Activated T-helper 2 cell treated with anti-CD3 and anti-CD28 coated beads, Interferon-gamma antibody, Interleukin-2, Interleukin-4, amounts not matched to agents 10 μg/mL and 5 μg/mL and 100 μg/mL, durations not matched to agents 14 hours and 24 hours and 36 hours (primary cell): ENCODE measurements at places on chromosomes 6 and 20. TPM values are rescaled to one million over a fixed set of nuclear protein-coding genes. Genes with fewer than 3 reads are reported as not detected.

DNA sequence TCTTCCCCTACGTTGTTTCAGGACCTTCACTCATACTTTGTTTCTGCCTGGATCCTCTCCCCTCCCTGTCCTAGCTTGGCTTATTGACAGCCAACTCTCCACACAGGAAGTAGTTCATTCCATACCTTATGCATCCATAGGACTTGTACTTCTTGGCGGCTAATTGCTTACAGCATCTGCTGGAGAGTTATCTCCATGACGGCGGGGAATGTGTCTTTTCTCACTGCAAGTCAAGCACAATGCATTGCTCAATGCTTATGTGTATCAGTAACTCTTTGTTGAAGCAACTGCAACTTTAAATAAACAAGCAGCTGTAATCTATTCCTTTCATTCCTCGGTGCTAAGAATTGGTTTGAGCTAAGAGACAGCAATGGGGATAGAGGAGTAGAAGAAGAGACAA lies 551.3 kb upstream of the EPHA7 start:
- H3K4me1 ChIP-seq: no peaks in the 10 kb centered on the region
- DNase-seq: no peak
- no peak overlapping the region for H3K27ac ChIP-seq
- H3K27me3 ChIP-seq: no peaks in the 10 kb centered on the region
- no peak overlapping the region for H3K4me3 ChIP-seq

DNA sequence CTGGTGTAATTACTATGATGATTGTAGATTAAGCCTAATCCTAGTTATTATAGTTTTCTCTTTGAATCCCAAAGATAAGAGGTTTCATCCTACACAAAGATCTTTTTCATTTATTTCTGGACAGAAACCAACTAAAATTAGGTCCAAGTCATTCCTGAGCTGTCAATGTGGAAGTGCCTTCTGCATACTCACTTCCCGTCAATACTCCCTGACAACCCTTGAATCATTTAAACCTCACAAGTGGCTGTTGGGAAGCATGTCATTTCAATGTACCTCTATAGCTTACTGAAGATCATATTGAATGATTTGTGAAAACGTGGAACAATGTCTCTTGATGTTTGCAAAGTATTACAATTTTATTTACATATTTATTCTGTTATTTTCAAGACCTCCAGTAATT lies 274.1 kb downstream of the HACE1 start:
- DNase-seq: no peak
- no peak overlapping the region for H3K4me3 ChIP-seq
- no peaks in the 10 kb centered on the region for H3K4me1 ChIP-seq
- H3K36me3 ChIP-seq: no peaks in the 10 kb centered on the region
- peaks cover 2% of the 10 kb centered on the region for H3K27me3 ChIP-seq
- no peak overlapping the region for H3K27ac ChIP-seq

DNA sequence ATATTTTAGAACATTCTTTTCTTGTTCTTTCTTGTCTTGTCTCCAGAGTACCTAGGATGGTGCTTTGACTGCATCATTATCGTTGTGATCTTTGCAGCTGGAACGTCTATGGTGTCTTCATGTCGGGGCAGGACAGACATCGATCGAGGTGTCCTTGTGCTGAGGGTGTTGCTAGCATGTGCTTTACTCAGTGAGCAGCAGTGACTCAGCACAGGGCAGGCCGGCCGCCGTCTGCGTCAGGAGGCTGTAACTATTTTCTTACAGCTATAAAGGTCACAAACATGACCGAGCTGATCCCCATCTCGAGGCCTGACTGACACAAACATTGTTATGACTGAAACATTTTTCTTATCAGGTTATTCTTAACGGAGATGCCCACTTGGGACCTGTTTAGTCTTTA lies 14.9 kb upstream of the CTCFL start:
- H3K27ac ChIP-seq: no peak overlapping the region
- H3K27me3 ChIP-seq: peaks cover 20% of the 10 kb centered on the region
- DNase-seq: no peak
- H3K36me3 ChIP-seq: no peaks in the 10 kb centered on the region
- H3K4me1 ChIP-seq: no peaks in the 10 kb centered on the region

GRCh38 chr20:51399006-51399890 lies 143.3 kb downstream of the NFATC2 start:
- no peaks in the 10 kb centered on the region for H3K27me3 ChIP-seq
- peak overlapping the region; percentile 38 for H3K4me3 ChIP-seq
- no peak for DNase-seq
- H3K4me1 ChIP-seq: peaks cover 75% of the 10 kb centered on the region
- H3K27ac ChIP-seq: peak overlapping the region; percentile 95
- peaks cover 85% of the 10 kb centered on the region for H3K36me3 ChIP-seq

DNA sequence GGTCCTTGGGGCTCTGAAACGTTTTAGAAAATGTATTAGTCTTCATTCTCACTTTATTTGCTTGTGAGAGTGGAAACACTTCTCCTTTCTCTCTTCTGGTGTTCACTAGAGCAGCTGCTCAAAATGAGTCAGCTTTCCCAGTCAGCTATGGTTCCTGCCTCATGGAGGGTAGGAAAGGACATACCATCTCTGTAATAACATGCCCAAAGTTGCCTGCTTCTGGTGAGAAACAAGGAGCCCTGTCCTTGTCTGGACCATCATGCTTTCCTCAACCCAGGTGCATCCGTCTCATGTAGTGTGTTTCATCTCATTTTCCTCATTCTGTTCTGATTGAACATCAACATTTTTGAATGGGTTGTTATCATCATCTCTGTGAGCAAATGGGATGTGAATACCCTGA lies 17.1 kb upstream of the TINAG start:
- no peak overlapping the region for H3K27ac ChIP-seq
- H3K4me1 ChIP-seq: peaks cover 10% of the 10 kb centered on the region
- no peak overlapping the region for H3K4me3 ChIP-seq
- no peak for DNase-seq
- H3K27me3 ChIP-seq: no peaks in the 10 kb centered on the region

DNA sequence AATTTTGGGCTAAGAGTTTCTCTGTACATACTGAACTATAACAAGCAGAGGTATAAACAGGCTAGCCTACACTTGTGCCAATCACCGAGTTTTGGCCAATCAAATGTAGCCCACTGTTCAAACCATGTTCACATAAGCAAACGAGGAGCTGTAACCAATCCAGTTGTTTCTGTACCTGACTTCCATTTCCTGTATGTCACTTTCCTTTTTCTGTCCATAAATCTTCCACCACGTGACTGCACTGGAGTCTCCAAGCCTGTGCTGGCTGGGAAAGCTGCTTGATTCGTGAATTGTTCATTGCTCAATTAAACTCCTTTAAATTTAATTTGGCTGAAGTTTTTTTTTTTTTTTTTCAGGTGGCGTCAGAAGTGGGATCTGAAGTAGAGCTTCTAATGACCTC lies 332.9 kb downstream of the RNF144B start:
- no peak for DNase-seq
- H3K4me1 ChIP-seq: no peaks in the 10 kb centered on the region
- H3K4me3 ChIP-seq: no peak overlapping the region

- no peak overlapping the region for H3K27ac ChIP-seq
- no peaks in the 10 kb centered on the region for H3K36me3 ChIP-seq
- no peaks in the 10 kb centered on the region for H3K27me3 ChIP-seq
- H3K4me3 ChIP-seq: no peak overlapping the region
- no peaks in the 10 kb centered on the region for H3K4me1 ChIP-seq
Measured at GRCh38 chr6:41700463-41701347, 34.7 kb downstream of the TFEB start.

GRCh38 chr20:16005915-16006493 lies 567.2 kb downstream of the KIF16B start:
- no peaks in the 10 kb centered on the region for H3K4me1 ChIP-seq
- no peaks in the 10 kb centered on the region for H3K27me3 ChIP-seq
- H3K27ac ChIP-seq: no peak overlapping the region
- H3K36me3 ChIP-seq: no peaks in the 10 kb centered on the region
- H3K4me3 ChIP-seq: no peak overlapping the region
- DNase-seq: no peak

DNA sequence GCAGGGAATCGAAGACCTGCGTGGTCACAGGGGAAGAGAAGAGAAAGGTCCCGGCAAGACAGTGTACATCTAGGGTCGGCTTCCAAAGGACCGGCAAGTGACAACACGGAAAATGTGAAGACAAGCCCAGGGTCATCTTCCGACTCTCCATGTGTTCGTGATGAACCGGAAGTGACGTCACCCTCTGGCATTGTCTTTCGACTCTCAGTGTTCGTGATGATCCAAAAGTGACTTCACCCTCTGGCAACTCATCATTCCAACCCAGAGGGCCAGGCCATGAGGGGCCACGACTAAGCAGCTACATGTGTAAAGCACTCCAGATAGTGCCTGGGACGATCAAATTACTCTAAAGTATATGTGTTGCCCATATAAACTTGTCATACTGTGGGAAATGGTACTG lies 290.8 kb downstream of the THBS2 start:
- no peak overlapping the region for H3K4me3 ChIP-seq
- H3K27ac ChIP-seq: no peak overlapping the region
- DNase-seq: no peak
- peaks cover 11% of the 10 kb centered on the region for H3K27me3 ChIP-seq

CDKAL1 gene
- 30.5 and 31.2 TPM in 2 replicates for total RNA-seq

ASIP gene
- not detected in 2 replicates for total RNA-seq

CST1 gene
- not detected in 2 replicates for total RNA-seq

ULBP1 gene
- total RNA-seq: 0.41 and 0.48 TPM in 2 replicates

PPP1R14C gene
- 0.11 and 0.23 TPM in 2 replicates for total RNA-seq

NFATC2 gene
- total RNA-seq: 67.1 and 68.0 TPM in 2 replicates
